A549 (cell line): ENCODE measurements at places on chromosomes 12 and 14. TPM values are rescaled to one million over a fixed set of nuclear protein-coding genes. Genes with fewer than 3 reads are reported as not detected.

The TTC7B gene
- 16.6 to 21.0 TPM (median 18.0 TPM) in 3 replicates for polyA plus RNA-seq

The KRT85 gene
- polyA plus RNA-seq = 2.9 to 4.8 TPM (median 3.7 TPM) in 3 replicates

The HCAR1 gene
- polyA plus RNA-seq = 0.01 to 0.07 TPM (median 0.03 TPM) in 3 replicates

The RAN gene
- polyA plus RNA-seq = 1,859 to 1,987 TPM (median 1,941 TPM) in 3 replicates

The PRICKLE1 gene
- polyA plus RNA-seq = 1.1 to 1.5 TPM (median 1.4 TPM) in 3 replicates

The TSHR gene
- not detected in 3 replicates for polyA plus RNA-seq

The PIWIL1 gene
- polyA plus RNA-seq = not detected in 3 replicates

The ZNF219 gene
- polyA plus RNA-seq = 21.5 to 31.0 TPM (median 29.8 TPM) in 3 replicates

The GATC gene
- 19.7 to 22.5 TPM (median 20.6 TPM) in 3 replicates for polyA plus RNA-seq

The NEDD8 gene
- 561 to 594 TPM (median 589 TPM) in 3 replicates for polyA plus RNA-seq

The TMTC1 gene
- polyA plus RNA-seq = 0.04 TPM in 2 of 3 replicates, not detected in the other

The CARMIL3 gene
- polyA plus RNA-seq = 0.60 to 0.98 TPM (median 0.94 TPM) in 3 replicates

The CPM gene
- polyA plus RNA-seq = 3.7 to 6.2 TPM (median 4.8 TPM) in 3 replicates

The RPL10L gene
- not detected in 3 replicates for polyA plus RNA-seq

The LRIG3 gene
- 3.7 to 4.8 TPM (median 4.0 TPM) in 3 replicates for polyA plus RNA-seq

The GPR132 gene
- 0.16 to 0.22 TPM (median 0.18 TPM) in 3 replicates for polyA plus RNA-seq

The SYCP3 gene
- 0.12 to 0.27 TPM (median 0.22 TPM) in 3 replicates for polyA plus RNA-seq

The KRT77 gene
- not detected in 3 replicates for polyA plus RNA-seq

The BCL11B gene
- 0.31 to 0.49 TPM (median 0.42 TPM) in 3 replicates for polyA plus RNA-seq

The CLEC4C gene
- not detected in 3 replicates for polyA plus RNA-seq

The MORN3 gene
- polyA plus RNA-seq = 0.17 to 0.28 TPM (median 0.26 TPM) in 3 replicates

The LRRIQ1 gene
- polyA plus RNA-seq = 0.84 to 1.5 TPM (median 1.4 TPM) in 3 replicates

The NPFF gene
- polyA plus RNA-seq = not detected in 3 replicates

The OR10A7 gene
- polyA plus RNA-seq = not detected in 3 replicates

The USP44 gene
- 0.50 to 0.66 TPM (median 0.59 TPM) in 3 replicates for polyA plus RNA-seq

The DLST gene
- 102 to 113 TPM (median 102 TPM) in 3 replicates for polyA plus RNA-seq

The RIN3 gene
- polyA plus RNA-seq = 14.5 to 17.6 TPM (median 15.7 TPM) in 3 replicates

The CCDC91 gene
- 25.2 to 26.0 TPM (median 25.6 TPM) in 3 replicates for polyA plus RNA-seq

The IL22 gene
- not detected in 3 replicates for polyA plus RNA-seq

The SUPT16H gene
- polyA plus RNA-seq = 126 to 138 TPM (median 131 TPM) in 3 replicates

The KDM5A gene
- 17.5 to 22.5 TPM (median 18.8 TPM) in 3 replicates for polyA plus RNA-seq

The SERPINA4 gene
- polyA plus RNA-seq = not detected in 3 replicates

The NANOG gene
- polyA plus RNA-seq = not detected in 3 replicates

The C14orf39 gene
- not detected in 3 replicates for polyA plus RNA-seq

The CLEC1B gene
- not detected in 3 replicates for polyA plus RNA-seq

The DNAJC22 gene
- polyA plus RNA-seq = 18.0 to 22.6 TPM (median 20.0 TPM) in 3 replicates

The CPSF2 gene
- polyA plus RNA-seq = 50.7 to 57.3 TPM (median 54.6 TPM) in 3 replicates

The COCH gene
- polyA plus RNA-seq = 27.6 to 33.0 TPM (median 31.9 TPM) in 3 replicates

The KRT73 gene
- not detected in 3 replicates for polyA plus RNA-seq

The NOVA1 gene
- 5.0 to 5.1 TPM (median 5.0 TPM) in 3 replicates for polyA plus RNA-seq

The ZC2HC1C gene
- 2.7 to 3.9 TPM (median 2.8 TPM) in 3 replicates for polyA plus RNA-seq

The PWP1 gene
- polyA plus RNA-seq = 129 to 140 TPM (median 132 TPM) in 3 replicates

The EFS gene
- polyA plus RNA-seq = not detected in 3 replicates

The SSTR1 gene
- not detected in 3 replicates for polyA plus RNA-seq

The TAS2R46 gene
- 0.10 to 0.11 TPM in 2 of 3 replicates, not detected in the other for polyA plus RNA-seq

The PRH2 gene
- 0.19 TPM in 1 of 3 replicates, not detected in the others for polyA plus RNA-seq

The KCNA1 gene
- polyA plus RNA-seq = not detected in 3 replicates

The ACOT6 gene
- polyA plus RNA-seq = not detected in 3 replicates

The SLCO1B1 gene
- polyA plus RNA-seq = 1.5 to 2.0 TPM (median 1.5 TPM) in 3 replicates

The SDSL gene
- 26.3 to 28.0 TPM (median 26.7 TPM) in 3 replicates for polyA plus RNA-seq
